ENCODE measurements at places on chromosomes 5 and 9. TPM values are rescaled to one million over a fixed set of nuclear protein-coding genes. Genes with fewer than 3 reads are reported as not detected.

- DNase-seq, result no peak
Observed at GRCh38 chr5:15234911-15235310, 265.1 kb upstream of the FBXL7 start.

CDH9 gene
- polyA plus RNA-seq, result not detected

DNA sequence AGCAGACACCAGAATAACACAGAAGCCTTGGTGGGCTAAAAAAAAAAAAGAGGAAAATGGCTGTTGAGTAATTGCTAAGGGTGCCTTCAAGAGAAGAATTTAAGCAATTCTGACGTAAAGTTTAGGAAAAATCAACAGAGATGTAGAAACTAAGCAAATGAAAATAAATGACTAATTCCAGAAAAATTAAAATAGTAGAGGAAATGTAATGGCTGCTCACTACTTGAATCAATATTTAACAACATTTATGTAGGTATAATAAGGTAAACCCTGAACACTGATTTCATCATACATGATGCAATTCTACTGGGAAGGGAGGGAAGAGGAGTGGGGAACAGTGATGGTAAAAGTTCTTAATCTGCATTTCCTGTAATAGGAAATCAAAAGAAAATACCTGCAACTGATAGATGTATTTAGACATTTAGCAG is 41.4 kb downstream of the PUM3 start:
- no peak for DNase-seq

CDC20B gene
- not detected for polyA plus RNA-seq

DNA sequence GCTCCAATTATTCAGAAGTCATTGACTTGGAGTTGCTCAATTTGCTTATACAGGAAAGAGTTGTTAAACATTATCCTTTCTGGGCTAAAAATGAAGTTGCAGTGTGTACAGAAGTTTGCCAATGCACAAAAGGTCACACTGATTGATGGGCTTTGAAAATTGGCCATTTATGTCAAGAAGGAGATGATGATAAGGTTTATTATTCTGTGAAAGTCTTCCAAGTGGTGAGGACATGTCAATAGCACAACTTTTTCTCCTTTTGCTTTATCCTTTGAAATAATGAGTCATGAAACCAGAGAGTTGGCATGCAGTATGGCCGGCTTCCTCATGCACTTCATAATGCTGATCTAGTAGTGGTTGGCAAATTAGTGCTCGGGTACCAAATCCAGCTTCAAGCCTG is 848.5 kb upstream of the WWC1 start:
- no peak for DNase-seq

DNA sequence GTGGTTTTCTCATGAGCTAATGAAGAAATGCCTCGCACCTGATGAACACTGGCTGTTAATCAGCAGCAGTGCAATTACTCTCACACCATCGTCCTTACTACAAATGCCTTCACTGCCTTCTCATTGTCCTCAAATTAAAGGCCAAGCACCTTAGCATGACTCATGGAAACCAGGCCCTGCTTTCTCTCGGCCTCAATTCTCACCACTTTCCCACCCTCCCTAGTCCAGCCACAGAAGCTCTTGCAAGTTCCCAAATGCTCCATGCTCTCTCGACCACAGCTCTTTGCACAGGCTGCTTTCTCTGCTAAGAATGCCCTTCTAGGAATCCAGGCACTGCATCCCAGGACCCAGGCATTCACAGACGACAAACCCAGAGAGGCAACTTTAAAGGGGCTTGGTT is 94.6 kb upstream of the KLF4 start:
- no peak for DNase-seq

ZCCHC9 gene
- 17.3 TPM for polyA plus RNA-seq

DNA sequence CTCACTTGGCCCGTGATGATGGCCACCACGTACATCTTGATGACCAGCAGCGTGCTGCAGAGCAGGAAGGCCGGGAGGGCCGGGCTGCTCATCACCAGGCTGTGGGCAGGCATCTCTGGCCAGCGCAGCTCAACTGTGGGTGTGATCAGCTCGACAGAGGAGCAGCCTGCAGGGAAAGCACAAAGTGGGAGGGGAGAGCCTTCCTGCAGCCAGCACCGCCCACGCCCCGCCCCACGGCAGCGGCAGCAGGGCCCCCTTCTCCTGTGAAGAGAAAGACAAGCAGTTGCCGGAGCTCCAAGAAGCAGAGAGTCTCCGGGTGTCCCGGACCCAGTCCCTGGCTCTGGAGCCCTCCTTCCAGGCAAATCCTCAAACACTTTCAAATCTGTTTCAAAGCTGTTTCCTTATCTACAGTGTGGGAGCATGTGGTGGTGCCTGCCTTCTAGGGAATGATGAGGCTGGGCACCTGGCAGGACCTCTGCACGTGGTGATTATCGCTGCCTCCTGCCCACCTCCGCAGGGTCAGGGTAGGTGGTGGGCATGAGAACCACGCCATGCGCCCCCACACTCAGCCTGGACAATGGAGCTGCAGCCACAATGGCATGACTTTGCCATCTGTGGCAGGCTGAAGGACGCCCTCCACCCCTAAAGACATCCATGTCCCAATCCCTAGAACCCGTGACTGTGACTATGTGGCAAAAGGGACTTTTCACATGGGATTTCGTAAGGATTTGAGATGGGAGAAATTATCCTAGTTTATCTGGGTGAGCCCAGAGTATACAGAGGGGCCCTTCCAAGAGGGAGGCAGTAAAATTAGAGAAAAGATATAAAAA is at the start of gene PTGES:
Gene PTGES (minus strand): TSS at position 143 of the 830 bp plus-strand sequence. CDS start 30 bp downstream, at position 113.
- DNase-seq, result peak; percentile 93

DNA sequence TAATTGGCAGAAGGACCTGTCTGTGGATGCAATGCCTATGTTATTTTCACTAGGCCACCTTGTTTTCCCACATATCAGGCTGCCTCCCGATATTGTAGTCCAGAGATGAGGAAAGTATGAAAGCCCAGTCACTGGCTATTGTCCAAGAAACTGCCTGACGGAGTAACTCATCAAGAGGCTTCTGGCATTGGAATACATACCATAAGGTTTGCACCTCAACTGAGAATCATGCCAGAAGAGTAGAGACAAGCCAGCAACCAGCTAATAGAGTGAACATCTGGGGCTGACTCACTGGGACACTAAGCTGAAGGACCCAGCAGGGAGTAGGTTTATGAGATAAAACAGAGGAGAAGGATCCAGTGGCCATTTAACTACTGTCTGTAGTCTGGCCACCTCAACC is 137.2 kb upstream of the FST start:
- no peak for DNase-seq

DNA sequence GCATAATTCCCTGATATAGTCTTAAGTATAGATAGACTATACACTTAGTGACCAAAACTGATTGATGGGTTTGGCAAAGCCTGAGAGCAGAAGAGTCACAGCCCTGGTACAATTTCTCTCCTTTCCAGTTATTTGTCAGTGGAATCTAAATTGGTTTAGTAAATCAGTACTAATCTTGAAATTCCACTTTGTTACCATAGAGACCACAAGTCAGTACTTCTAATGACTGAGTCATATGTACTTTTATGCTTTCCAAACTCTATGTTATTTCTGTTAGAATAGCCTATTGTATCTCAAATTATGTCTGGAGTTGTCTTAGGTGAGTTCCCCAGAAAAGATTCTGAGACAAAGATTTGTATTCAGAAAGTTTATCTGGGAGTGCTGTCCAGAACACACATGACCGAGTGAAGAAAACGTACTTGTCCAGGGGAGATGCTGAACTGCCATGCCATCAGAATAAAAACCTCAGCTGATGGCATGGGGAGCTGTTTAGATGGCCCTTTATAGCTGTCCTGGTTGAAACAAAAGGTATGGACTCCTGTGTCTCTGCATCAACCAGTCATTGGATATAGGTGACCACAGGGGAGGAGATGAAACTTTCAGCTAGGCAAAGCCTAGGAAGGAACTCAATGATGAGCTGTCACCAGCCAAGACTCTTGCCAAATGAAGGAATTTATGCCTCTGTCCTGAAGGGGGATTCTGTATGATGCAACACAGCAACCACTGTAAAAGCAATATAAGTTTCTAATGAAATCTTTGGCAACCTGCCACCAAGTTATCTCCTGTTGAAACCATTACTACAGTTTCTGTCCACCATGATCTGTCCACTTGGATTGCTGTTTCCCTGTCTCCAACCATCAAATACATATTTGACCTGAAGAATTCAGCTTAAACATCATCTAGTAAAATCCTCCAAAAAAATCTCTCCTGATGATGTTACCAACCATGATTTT is 18.0 kb upstream of the SMC2 start:
- no peak for DNase-seq

GRCh38 chr5:77171141-77171910 is 39.2 kb upstream of the PDE8B start:
- no peak for DNase-seq

DNA sequence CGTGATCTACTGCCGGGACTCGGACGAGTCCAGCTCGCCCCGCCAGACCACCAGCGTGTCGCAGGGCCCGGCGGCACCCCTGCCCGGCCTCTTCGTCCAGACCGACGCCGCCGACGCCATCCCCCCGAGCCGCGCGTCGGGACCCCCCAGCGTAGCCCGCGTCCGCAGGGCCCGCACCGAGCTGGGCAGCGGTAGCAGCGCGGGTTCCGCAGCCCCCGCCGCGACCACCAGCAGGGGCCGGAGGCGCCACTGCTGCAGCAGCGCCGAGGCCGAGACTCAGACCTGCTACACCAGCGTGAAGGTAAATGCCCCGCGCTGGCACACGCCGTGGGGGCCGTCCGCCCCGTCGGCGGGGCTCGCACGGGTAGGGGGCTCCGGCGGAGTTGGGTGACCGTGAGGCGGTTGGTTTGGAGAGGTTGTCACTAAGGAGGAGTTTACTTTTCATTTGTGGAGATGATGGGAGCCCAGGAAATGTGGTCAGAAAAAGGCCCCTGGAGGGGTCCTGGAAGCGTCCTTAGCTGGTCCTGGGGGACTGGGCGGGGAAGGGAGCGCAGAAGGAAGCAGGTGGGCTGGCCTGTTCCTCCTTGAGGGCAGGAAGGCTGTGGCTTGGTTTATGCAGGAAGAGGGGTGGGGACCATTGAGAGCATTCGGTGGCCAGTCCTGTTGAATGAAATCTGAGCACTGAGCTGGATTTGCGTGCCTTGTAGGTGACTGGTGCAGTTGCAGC is 647 bp downstream of the PDE8B start:
- DNase-seq, result no peak

- DNase-seq, result no peak
Observed at GRCh38 chr5:67058998-67059743, 137.4 kb downstream of the CD180 start.
